Fibroblast of skin of right quadriceps (primary cell): ENCODE measurements at places on chromosomes 4 and X.

- DNase-seq: no peak
These were observed 4.8 kb downstream of the C4orf54 start for GRCh38 chr4:99652596-99653436.

- DNase-seq: no peak
These were observed 6.6 kb downstream of the CLRN2 start for GRCh38 chr4:17521595-17521994.

- no peak for DNase-seq
These were observed 41.8 kb upstream of the MAGED1 start for GRCh38 chrX:51851507-51852085.

DNA sequence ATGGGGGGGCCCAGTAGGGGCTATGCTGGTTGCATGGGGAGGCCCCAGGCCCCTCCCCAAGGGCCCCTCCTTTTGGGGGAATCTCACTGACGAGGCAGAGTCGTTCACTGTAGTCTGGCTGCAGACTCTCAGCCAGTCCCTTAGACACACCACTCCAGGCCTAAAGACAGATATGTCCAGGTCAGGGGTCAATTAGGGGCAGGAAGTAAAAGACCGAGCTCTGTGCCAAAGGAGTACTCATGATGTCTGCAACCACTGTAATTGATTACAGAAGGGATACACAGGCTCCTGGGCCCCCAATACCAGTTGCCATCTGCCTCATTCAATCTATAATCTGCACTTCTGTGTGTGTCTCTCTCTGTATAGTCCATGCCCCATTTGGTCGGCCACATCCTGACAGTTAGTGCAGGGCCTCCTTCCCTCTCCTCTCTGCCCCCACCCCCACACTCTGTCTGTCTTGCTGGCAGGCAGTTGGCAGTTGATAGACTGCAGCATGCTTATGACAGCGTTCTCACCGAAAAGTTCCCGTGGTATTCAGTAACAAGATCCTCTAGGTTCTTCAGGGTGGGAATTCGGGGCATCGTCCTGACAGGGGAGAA is 1.3 kb upstream of the CXorf65 start:
- no peak for DNase-seq

DNA sequence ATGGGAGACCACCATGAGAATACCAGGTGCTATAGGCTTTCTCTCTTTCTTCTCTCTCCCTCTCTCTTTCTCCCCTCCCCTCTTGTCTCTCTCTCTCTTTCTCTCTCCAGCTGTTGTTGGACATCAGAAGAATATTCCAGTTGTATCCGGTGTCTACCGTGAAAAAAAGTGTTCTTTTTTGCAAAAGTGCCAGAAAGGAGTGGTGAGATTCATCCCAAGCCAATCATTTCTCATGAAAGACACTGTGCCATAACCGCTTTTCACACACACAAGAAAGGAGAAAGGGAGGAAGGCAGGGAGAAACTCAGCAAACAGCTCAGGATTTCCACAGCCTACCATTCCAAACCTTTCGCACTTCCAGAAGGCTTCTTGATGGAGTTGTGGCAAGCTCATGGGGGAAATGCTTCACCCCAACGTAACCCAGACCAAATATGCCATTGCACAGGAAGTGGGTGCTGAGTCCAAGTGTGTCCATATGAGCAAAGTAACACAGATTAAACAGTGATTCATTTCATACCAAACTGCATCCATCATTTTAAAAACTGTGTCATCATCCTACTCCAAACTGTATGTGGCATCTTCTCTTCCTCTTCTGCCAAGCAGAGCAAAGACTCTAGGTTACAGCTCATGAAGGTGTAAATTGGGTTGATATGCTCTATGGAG is 224.0 kb downstream of the APBB2 start:
- peak; percentile 99 for DNase-seq

DNA sequence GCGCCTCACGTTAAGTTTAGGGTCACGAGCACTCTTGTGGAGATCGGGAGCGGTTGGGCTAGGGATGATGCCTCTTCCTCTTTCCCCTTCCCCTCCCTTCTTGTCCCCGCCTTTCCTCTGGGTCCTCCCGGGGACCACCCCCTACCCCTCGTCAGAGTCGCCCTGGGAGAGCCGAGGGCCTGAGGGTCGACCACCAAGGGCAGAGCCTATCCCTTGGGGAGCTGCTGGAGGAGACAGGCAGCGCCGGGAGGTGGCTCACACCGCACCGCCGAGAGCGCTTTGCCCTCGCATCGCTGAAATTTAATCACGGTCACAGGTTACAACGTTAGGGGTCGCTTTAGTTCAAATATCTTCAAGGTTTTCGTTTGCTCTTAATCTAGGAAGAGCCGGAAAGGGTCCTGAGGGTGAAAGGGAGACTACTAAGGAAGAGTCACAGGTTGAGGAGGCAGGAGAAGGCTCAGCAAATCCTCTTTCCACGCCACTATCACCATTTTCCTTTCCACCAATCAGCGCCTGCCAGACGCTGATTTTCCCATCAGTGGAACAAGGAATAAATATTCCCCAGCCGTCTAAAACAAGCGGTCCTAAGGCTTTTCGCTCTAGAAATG is 528 bp upstream of the SNCA start:
- peak; percentile 6 for DNase-seq

- DNase-seq: no peak
These were observed 128.9 kb downstream of the CEP135 start for GRCh38 chr4:56077676-56078075.

DNA sequence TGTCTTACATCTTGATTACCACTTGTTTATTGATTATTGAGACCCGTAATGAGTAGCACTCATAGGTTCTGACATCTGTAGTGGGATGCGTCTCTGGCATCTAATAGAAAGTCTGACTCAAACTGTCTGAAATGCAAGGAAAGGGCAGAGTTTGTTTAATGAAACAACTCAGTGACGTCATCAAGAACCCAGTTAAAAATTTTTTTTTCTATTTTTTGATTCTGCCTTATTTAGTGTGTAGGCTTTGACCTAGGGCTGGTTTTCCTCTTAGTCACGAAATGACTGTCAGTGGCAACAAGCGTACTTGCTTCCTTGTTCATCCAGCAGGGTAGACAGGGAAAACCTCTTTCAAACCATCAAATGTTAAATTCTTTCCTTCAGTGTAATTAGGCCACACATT is 3.1 kb upstream of the CDKL5 start:
- DNase-seq: peak; percentile 93

- DNase-seq: no peak
These were observed 25.5 kb upstream of the PRPS1 start for GRCh38 chrX:107602694-107603239.

DNA sequence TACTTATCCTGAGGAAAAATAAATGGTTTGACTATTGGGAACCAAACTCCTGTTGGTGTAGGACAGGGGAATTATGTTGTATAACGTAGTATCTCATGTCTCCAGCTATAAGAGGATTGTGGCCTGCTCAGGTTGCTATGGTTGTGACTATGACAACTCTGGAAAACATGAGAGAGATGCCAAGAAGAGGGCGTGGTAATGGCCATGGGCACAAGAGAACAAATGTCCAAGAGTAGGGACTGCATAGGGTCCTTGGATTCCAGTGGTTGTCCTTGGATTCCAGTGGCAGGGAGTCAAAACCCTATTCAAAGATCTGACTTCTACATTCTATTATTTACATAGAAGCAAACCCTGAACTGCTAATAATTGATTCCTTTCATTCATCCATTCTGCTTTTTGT is 6.8 kb upstream of the MOB1B start:
- no peak for DNase-seq

DNA sequence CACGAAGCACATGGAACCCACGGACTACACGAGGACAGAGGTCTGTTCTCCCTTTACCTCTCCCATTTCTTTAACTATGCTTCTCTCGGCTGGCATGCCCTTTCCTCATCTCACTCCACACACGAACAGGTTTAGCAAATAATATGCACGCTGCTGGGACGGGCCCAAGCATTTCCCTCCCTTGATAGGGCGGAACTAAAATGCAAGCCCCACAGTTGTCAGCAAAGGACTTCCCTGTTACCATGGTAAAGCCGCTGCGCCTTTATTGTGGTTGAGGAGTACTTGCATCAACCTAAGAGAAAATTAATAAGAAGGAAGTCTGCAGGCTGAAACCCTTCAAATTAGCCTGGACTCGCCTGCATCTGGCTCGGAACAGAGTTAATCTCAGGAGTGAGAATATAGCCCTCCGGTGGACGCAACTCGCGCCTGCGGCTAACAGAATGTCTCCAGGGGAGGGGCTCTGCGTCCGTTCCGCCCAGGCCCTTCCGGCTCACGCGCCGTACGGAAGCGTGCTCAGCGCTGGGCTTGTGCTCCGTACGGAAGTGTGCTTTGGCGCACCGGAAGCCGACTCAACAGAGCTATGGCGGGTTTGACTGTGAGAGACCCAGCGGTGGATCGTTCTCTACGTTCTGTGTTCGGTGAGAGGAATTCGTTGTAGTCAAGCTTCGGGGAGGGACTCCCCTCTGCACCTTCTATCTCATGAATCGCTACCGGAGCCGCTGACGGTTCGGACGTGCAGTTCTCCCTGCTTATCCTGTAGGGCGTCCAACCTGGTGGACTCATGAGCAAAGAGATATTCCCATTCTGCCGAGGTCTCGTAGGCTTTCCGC is at the start of gene CSTF2:
Gene CSTF2, plus strand, starts transcription at position 555 of the 830 bp plus-strand sequence. Its CDS starts 26 bp downstream, at position 581.
- DNase-seq: peak; percentile 76

DNA sequence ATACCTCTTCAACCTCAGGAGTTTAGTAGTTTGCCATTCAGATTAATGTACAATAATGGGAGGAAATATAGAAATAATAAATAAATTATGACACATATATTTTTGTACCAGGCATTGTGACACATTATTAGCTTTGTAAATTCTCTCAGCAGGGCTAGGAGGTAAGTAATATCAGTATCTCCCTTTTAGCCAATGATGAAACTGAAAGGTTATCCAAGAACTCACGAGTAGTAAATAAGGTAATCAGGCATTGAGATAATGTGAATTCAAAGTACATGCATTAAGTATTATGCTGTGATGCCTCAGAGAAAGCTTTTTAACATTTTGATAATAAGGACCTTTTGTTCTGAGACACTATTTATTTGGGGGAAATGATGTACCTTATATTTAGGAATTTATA is 5.3 kb upstream of the ARAP2 start:
- no peak for DNase-seq

- DNase-seq: peak; percentile 32
These were observed 524.1 kb downstream of the IL15 start for GRCh38 chr4:142160509-142160908.

DNA sequence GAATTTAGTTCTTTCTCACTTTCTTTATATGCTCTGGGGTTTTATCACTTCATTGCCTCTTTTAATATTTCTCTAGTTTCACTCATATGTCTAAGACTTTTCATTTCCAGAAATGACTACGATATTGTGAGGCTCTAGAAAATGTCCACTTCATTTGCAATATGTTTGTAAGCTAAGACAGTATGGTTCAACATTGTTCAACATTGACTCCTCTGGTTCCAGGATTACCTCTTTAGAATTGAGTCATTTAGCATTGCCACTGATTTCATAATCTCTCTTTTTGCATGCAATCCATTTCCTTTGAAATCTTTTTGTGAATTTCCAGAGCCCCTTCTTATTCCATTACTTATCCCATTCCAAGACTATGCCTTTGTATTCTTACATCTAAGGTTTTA is 32.3 kb downstream of the BBS12 start:
- peak; percentile 93 for DNase-seq

- DNase-seq: no peak
These were observed 140.0 kb downstream of the ARHGAP6 start for GRCh38 chrX:11525685-11526084.

- DNase-seq: no peak
These were observed 151.1 kb downstream of the CFAP299 start for GRCh38 chr4:80486603-80487002.

DNA sequence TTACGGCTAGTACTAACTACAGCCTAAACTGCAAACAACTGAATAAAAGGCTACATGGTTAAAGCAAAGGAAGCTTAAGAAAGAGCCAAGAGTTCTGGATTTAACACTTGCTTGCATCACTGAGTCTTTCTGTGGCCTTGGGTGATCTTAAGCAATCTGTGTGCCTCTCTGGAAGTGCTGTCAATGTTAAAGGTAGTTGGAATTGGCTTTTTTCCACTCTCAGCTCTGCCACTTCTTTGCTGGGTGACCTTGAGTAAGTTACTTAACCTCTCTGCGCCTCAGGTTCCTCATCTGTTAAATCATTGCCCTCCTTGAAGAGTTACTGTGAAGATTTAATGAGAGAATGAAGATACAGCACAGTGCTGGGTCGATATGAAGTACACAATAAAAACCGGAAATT is 15.7 kb downstream of the SLC2A9 start:
- no peak for DNase-seq

- no peak for DNase-seq
These were observed 16.0 kb downstream of the GAB1 start for GRCh38 chr4:143352720-143353119.

DNA sequence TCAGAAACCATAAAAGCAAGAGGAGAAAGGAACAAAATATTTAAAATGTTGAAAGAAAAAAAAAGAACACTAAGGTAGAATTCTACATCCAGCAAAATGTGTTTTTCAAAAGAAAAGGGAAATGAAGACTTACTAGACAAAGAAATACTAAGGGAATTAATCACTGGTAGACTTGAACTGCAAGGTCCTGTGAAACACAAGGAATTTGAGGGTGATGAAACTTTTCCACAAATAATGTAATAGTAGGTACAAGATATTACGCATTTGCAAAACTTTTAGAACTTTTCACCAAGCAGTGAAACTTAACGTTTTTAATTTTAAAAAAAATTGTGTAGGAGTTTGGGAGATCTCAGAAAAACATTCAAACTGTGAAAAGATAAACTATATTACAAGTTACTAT is 180.3 kb upstream of the MAGEB16 start:
- no peak for DNase-seq

- DNase-seq: peak; percentile 51
These were observed 153.9 kb downstream of the KDR start for GRCh38 chr4:54971474-54971950.

- DNase-seq: peak; percentile 16
These were observed 274.5 kb downstream of the SLC7A11 start for GRCh38 chr4:137967480-137968190.

DNA sequence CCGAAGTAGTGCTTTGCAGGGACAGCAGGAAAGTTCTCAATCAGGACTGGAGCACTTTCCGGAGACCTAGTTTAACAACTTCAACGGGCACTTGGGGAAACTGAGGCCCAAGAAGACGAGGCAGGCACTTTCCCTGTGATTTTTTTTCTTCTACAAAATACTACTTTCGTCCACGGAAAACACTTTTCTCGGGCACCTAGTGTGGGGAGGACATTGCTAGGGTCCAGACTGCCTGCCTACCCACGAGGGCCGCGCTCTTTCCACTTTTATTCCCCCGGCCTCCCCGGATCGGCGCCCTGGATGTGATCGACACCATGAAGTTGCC is 125.4 kb upstream of the CXorf66 start:
- DNase-seq: no peak

DNA sequence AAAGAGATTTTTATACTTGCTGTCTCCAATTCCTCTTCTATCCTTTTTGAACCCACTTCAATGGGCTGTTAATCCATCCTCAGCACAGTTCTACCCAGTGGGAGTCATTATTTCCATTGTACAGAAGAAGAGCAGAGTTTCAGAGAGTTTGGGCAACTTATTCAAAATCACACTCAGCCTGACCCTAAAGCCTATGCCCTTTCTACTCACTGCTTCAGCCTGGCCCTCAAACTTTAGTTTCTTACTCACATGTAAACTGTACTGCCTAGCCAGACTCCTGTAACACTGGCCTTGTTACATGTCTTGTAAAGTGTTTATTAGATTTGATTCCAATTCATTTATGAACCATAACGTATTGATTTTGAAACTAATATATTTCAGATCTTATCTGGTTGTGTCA is 25.1 kb upstream of the USO1 start:
- no peak for DNase-seq
